BJ (cell line): ENCODE measurements at places on chromosomes 5 and 9. TPM values are rescaled to one million over a fixed set of nuclear protein-coding genes. Genes with fewer than 3 reads are reported as not detected.

PTCD2 gene
- polyA plus RNA-seq, result 7.7 and 11.4 TPM in 2 replicates

PRUNE2 gene
- polyA plus RNA-seq, result 0.78 and 1.3 TPM in 2 replicates

OCLN gene
- polyA plus RNA-seq, result 0.25 and 0.71 TPM in 2 replicates

DDX4 gene
- not detected in 2 replicates for polyA plus RNA-seq

DNA sequence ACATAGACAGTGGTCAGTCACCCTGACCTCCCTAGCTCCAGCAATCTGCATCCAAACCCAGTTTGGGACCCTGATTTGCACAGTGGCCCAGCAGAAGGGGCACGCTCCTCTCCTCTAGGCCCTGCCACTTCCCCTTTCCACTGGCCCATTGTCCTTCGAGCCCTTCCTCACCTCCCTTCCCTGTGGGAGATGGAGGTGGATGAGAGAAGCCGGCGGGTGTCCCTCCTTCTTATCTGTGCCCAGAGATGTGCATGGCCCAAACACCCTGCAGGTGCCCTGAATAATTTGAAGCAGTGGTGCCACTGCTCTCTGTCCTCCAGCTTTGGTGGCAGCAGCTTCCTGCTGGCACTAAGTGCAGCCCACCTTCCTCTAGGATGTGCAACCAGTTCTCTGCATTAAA, 140.0 kb downstream of the BARX1 start:
- DNase-seq, result no peak

GRCh38 chr5:163506095-163506457, 657 bp downstream of the MAT2B start:
- no peak for DNase-seq

GRCh38 chr5:169893010-169893409, 87.3 kb downstream of the INSYN2B start:
- no peak for DNase-seq

DNA sequence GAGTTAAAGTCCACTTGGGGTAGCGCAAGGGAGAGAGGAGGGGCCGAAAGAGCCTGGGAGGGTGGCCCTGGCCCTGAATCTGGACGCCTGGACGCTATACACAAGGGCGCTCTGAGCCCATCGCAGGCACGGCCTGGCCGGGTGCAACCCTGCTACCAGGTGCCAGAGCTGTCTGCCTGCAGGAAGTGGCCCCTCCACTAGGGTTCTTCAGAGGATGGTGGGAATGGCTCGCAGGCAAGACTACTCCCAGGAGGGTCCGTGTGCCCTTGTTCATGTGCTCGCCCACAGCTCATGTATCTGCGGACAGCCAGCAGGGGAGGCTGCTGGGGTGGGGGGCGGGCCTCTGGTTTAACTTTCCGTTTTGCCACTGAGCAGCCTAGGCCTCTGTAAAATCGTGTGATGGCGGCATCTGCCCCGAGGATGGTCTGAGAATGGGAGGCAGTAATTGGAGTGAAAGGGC, 1.4 kb upstream of the NKD2 start:
- DNase-seq, result no peak

DNA sequence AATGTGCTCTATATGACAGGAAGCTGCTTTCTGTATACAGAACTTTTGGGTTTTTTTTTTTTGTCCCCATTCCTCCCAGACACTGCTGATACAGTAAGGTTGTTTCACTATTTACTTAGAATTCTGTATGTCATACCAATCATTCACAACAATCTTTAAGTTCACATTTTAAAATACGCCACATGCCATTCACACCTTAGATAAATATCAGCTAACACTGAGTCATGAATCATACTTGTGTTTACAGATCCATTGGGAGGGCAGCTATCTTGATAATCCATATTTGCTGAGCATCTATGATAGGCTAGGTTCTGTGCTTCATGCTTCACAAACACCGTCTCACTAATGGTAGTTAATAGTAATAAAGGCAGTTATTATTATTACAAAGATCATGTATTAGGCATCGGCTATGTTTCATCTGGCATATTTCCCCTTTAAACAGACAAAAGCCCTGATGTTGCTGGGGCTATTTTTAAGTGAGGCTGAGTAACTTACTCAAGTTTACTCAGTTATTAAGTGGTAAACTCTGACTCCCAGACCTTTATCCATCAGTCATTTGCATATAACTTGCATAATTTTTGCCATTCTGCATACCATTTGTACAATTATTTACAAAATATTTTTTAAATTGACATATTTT, 152.2 kb upstream of the HMHB1 start:
- no peak for DNase-seq

- DNase-seq, result peak; percentile 87
Measured at GRCh38 chr5:114249823-114250222, 112.0 kb upstream of the KCNN2 start.

- DNase-seq, result no peak
Measured at GRCh38 chr9:21995666-21996398, 1.2 kb downstream of the CDKN2B-AS1 start.

- no peak for DNase-seq
Measured at GRCh38 chr5:107574287-107574686, 96.5 kb downstream of the EFNA5 start.

DNA sequence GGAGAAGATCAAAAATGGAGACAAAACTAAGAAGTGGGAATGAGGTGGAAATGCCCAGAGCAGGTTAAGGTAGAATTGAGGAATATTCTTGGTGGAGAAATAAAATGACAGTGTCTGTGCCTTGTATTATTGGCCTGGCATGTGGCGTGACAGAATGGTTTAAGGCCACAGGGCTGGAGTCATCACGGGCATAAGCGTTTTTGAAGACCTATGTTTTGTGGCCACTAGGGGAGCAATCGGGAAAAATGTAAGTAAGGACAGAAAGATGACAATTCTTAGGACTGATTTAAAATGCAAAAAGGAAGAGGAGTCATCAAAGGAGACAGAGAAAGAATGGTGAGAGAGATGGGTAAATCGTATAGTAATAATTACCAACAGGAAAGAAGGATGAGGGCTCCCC, 72.2 kb upstream of the EPB41L4A start:
- no peak for DNase-seq

- no peak for DNase-seq
Measured at GRCh38 chr9:92234514-92234913, 59.0 kb downstream of the IARS1 start.

DNA sequence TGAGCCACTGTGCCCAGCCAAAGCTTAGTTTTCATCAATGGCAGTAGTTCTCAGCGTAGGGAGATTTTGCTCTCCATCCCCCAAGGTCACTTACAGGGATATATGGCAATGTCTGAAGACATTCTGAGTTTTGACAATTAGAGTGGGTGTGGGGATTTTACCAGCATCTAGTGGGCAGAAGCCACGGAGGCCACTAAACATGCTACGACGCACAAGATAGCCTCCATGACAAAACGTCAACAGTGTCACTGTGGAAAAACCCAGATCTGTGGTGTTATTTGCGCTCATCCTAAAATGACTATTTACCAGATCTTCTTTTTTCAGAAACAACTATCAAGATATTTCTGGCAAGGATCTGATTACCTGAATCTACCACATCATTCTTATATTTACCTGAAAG, 68.2 kb downstream of the CDC14B start:
- DNase-seq, result no peak

DNA sequence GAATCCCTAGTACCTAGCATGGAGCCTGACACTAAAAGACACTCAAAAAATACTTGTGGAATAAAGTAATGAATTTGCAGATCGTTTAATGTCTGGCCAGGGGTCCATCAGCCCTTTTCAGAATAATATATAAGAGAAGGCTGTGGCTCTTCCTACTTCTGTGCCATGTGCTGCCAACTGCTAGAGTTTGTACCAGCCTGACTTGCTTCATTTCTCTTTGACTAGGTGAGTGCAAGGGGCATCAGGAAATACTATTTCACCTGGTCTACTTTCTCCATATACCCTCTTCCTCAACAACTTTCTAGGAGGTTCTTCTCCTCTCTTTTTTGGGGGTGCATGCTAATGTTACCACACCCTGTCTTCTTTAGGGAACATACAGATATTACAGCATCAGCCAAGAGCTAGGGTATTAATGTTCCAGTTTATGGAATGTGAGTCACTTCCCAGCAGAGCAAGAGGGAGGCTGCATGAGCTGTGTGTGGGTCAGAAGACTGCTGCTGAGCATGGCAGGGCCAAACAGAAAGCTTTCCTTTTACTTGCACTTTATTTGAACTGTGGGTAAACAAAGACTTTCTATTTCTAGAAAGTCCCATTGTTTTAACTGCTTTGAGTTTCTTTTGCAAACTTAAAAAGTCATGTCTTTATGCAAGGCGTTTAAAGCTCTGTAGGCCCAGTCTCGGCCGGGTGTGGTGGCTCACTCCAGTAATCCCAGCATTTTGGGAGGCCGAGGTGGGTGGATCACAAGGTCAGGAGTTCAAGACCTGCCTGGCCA, 158.9 kb downstream of the ADAMTSL1 start:
- DNase-seq, result peak; percentile 51

- DNase-seq, result no peak
Measured at GRCh38 chr9:121736934-121737462, 85.6 kb downstream of the DAB2IP start.

DNA sequence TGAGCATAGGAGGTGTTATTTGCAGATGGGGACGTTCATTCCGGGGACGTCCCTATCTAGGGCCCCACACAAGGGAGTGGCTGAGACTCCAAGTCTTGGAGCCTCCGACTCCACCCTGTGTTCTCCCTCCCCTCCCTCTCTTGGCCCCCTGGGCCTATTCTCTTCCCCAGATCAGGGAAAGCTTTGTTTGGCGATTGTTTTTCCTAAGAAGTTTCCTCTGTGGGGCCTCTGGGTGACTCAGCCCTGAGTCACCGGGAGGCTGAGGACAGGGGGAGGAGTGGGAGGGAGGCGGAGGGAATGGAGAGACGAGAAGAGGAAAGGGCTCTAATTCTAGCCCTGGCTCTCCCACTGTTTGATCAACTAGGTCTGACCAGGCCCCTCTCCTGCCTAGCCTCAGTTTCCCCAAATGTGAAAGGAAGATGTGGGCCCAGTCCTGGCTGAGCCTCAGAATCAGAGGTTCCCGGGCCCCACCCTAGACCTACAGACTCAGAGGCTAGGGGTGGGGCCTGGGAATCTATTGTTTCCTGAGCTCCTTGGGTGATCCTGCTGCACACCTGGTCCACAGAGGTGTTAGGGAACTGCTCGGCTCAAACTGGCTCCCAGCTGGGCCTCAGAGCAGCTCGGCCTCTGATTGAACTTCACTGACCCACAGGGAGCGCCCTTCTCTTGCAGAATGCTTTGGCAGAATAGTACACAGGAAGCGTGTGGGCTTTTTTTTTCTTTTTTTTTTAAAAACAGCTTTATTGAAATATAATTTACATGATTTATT, 19.2 kb downstream of the GSN start:
- DNase-seq, result peak; percentile 87

DNA sequence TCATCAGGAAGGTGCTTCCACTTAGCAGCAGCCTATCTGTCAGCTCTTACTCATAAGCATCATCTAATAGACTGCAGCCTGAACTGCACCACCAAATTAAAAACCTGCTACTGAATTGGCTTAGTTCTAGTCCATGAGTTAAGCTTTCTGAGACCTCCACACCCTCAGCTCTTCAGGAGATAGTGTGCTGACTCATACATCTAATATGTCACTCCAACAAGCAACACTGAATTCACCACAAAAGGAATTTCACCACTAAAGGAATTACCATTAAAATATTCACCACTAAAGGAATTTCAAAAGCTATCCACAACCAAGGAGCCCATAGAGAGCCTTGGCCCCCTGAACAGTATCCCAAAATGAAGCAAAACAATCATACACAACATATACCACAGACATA, 418.5 kb upstream of the RORB start:
- no peak for DNase-seq

DNA sequence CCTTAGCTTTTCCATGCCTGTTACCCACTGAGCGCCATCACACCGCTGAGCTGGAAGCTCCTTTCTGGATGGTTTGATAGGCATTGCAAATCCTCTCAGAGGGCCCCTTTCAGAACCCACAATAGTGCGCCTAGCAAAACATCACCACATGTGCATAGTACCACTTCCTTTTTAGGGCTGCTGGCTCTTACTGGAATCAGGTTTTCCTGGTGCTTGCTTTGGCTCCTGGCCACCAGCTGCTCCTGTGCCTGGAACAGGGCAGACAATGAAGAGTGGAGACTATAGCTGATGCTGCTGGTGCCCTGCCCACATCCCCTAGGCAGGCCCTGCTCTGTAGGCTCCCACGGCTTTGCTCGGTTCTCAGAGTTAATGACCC, 163.6 kb upstream of the SEMA6A start:
- DNase-seq, result no peak

- DNase-seq, result no peak
Measured at GRCh38 chr5:87020099-87020934, 247.4 kb upstream of the RASA1 start.
